ENCODE measurements at places on chromosomes 1 and 21.

DNA sequence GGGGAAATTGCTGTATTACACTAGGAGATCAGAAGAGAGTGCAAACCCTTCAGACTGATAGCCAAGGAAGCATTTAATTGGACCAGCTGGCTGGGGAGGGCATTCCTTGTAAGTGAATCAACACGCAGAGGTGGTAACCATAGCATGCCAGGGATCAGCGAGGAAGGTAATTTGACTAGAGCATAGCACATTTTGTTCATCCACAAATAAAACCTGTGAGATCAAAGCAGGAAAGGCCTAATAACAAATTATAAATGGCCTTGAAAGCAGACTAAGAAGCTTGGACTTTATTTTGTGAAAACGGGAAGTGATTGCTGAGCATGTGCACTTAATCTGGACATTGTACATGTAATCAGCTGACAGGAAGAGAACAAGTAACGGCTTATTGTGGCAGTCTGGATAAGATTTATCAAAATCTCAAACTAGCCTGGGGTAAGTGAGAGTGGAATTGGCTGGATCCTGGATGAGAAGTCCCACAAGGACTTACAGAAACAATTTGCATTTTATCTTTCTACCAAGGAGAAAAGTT is 11.7 kb upstream of the CD55 start:
- DNase-seq, result peak; percentile 44

DNA sequence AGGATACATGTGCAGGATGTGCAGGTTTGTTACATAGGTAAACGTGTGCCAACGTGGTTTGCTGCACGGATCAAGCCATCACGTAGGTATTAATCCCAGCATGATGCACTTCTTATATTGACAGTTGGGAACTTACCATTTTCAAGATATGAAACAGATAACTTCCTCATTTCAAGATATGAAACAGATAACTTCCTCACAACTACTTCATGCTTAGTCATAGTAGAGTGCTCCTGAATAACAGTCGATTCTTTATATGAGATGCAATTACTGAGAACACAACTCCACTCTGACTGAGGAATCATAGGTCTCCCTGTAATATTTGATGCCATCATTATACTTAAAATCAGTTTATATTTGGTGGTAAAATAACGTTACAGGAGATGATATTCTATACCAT is 1124.3 kb downstream of the AMY1C start:
- DNase-seq, result no peak

GRCh38 chr1:202681736-202682420 is 28.4 kb downstream of the SYT2 start:
- DNase-seq, result no peak

DNA sequence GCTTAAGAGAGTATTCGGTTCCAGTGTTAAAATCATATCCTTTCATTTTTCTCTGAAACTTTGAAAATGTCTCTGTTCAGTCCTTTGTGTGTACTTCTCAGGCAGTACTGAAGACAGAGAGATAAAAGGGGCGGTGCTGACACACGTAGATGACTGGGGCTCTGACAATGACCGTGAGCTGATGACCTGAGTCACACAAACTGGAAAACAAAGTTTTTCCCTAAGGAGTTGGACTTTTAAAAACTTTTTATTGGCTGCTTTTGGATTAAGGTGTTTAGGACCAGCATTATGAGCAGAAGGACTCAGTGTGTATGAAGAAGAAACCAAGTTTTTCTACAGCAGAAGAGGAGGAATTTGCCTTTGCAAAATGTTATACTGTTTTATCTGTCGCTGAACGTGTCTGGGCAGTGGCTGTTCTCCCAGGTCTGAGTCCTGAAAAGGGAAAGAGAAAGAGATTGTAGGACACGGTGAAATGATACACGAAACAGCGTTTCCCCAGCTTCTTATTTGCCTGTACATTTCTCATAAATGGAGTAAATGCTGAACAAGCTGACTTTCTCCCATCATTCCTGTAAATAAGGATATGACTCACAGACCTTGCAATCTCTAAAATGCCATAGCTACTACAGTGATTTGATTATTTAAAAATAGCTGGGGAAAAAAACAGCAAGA is 51.5 kb downstream of the MAP3K7CL start:
- peak; percentile 86 for DNase-seq

- DNase-seq, result no peak
These were observed 55.5 kb upstream of the FOXD3 start for GRCh38 chr1:63266857-63267256.

DNA sequence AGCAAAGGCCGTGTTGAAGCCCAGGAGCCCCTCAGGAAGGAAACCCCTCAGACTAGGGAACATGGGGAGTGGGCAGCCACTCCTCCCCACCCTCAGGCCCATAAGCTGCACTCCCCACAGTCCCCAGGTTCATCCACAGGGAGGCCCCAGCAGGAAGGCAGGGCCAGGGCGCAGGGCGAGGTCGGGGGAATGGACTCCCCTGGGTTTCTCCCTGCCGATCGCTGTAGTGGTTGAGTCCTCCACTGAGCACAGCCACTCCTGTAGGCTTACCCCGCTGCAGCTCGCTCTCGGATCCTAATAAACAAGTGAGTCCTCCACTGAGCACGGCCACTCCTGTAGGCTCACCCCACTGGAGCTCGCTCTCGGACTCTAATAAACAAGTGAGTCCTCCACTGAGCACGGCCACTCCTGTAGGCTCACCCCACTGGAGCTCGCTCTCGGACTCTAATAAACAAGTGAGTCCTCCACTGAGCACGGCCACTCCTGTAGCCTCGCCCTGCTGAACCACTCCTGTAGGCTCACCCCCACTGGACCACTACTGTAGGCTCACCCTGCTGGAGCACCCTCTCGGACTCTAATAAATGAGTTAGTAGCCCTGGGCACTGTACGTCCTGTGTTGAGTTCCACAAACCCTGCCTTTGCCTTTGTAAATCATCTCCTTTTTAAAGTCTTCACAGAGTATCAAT is 16.2 kb upstream of the COL18A1 start:
- DNase-seq, result no peak

GRCh38 chr1:25587290-25587689 is 29.3 kb upstream of the MAN1C1 start:
- DNase-seq, result no peak

GRCh38 chr1:183565261-183565660 is 25.0 kb downstream of the NCF2 start:
- no peak for DNase-seq
